ENCODE measurements at places on chromosomes 16 and 17. TPM values are rescaled to one million over a fixed set of nuclear protein-coding genes. Genes with fewer than 3 reads are reported as not detected.

Gene ABCC12
- total RNA-seq, result not detected

Gene TEKT1
- total RNA-seq, result not detected

Gene TOP2A
- 4.9 TPM for total RNA-seq

Gene TP53I13
- 51.5 TPM for total RNA-seq

Gene MPP2
- total RNA-seq, result 1.3 TPM

DNA sequence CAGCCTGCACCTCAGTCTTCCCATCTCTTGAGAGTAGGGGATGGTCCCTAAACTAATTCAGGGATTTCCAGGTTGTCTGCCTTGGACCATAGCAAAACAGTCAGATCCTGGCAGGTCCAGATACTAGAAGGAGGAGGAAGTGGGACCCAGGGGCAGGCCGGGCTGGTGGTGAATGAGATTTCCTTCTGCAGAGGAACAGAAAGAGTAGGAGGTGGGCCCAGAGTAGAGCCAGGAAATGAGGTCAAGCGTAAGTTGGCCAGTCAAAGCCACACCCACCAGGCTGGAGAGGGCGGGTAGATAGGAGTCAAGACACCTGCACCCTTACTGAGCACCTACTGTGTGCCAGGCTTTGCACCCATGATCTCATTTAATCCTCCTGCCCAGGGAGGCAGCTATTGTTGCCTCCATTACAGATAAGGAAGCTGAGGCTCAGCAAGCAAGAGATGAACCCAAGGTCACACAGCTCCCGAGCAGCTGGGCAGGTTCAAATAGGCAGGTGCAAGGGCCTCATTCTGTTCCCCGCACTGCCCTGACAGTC is 2.6 kb downstream of the CDH5 start:
- DNase-seq, result no peak

DNA sequence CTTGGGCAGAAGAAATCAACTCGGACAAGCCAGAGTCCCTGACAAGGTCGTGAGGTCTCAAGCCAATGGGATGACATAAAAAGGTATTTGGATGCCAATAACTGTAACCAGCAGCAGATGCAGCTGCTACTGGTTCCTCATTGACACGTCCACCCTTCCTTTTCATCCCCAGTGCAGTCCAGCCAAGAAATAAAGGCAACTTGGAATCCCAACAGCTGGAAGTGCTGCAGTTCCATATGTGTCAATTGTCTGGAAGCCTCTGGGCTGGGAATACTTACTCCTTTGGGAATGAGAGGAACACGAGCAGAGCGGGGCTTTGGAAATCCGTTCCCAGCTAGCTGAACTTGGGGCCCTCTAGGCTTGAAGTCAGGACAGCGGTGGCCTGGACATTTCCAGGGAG is 360.4 kb upstream of the ZFHX3 start:
- DNase-seq, result no peak

DNA sequence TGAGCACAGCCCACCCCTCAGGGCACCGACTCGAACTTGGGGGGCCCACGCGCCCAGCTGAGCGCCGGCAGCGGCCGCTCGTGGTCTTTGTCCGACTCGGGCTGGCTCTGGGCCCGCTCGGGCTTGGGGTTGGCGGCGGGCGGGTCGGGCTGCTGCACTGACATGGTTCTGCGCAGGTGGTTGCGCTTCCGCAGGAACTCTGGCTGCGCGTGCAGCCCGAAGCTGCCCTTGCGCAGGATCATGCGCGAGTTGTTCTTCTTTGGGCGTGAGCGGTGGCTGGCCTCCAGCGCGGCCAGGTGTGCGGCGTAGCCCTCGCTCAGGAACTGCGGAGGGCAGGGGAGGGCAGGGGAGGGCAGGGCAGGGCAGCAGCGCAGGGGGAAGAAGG is 11.1 kb downstream of the PIMREG start:
- peak; percentile 28 for DNase-seq

DNA sequence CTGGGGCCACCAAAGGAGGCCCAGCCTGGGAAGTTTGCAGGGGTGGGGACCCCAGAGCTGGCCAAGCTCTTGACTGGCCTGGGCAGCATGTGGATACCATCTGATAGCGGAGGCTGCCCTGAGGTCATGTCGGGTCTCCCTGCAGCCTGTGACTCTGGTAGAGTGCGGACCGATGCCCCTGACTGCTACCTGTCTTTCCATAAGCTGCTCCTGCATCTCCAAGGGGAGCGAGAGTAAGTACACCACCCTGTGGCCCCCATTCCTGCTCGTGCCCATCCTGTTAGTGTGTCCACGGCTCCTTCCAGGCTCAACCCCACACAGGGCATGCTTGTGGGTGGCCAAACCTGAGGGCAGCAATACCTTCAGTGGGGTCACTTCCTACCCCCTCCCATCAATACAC is 8.0 kb downstream of the CETP start:
- DNase-seq, result no peak

DNA sequence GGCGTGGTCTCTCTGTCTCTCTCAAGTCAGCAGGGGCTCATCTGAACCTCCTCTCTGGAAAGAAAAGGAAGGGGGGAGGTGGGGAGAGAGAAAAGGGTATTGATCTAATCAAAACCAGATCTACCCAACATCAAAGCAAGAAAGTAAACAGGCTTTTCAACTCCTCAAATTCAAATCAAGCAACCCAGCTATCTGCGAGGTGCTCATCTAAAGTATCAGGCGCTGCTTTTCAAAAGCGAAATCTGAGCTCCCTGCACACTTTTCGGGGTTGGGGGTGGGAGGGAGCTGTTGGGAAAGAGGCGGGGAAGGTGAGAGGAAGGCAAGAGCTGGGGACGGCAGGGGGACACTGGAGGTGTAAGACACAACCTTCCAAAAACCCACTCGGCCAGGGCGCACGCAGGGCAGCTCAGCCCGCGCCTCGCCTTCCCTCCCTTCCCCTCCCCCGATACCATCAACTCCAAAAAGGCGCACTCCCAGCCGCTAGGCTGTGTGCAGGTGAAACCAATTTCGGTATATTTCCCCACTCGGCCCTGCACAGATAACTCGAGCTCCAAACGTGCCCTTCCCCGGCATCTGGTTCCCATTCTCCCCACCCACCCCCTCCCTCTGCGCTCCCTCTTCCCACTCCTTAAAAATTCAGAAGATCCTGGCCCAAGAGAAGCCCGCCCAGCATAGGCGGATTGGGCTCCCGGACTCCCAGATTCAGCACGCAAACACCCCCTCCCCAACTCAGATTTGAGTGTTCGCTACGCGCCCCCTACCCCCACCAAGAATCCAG is 2.6 kb downstream of the AXIN2 start:
- DNase-seq, result no peak
